ENCODE measurements at places on chromosomes 5 and 9. TPM values are rescaled to one million over a fixed set of nuclear protein-coding genes. Genes with fewer than 3 reads are reported as not detected.

The PTPDC1 gene
- polyA plus RNA-seq: 15.7 TPM

The CARD19 gene
- polyA plus RNA-seq: 27.1 TPM

DNA sequence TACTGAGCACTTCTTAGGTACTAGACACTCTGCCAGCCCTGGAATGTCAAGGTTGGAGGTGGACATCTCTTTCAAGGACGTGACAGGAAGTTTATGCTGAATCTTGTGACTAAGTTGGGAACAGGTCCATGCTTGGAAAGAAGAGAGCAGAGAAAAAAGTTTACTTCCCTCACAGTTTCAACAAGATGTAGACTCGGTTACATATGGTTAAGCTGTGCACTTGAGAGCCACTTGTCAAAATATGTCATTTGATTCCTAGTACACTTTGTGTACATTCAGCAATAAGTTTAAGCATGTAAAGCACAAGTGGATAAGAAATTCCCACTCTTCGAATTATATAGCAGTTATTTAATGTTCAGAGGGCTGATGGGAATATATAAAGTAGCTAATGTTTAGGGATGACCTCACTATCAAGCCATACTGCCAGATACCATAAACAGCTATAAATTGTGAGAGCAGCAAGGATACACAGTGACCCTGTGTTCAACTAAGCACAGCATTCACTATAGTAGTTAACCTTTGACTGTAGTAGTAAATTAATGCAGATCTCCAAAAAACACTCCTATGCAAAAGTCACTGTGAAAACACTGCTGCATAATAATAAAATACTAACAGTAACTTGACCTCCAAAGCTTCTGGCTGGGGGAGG is 1944.6 kb upstream of the WWC1 start:
- no peak for DNase-seq

- DNase-seq: no peak
Measured at GRCh38 chr5:97499605-97500004, 316.6 kb upstream of the RIOK2 start.

The SHROOM1 gene
- 8.3 TPM for polyA plus RNA-seq

DNA sequence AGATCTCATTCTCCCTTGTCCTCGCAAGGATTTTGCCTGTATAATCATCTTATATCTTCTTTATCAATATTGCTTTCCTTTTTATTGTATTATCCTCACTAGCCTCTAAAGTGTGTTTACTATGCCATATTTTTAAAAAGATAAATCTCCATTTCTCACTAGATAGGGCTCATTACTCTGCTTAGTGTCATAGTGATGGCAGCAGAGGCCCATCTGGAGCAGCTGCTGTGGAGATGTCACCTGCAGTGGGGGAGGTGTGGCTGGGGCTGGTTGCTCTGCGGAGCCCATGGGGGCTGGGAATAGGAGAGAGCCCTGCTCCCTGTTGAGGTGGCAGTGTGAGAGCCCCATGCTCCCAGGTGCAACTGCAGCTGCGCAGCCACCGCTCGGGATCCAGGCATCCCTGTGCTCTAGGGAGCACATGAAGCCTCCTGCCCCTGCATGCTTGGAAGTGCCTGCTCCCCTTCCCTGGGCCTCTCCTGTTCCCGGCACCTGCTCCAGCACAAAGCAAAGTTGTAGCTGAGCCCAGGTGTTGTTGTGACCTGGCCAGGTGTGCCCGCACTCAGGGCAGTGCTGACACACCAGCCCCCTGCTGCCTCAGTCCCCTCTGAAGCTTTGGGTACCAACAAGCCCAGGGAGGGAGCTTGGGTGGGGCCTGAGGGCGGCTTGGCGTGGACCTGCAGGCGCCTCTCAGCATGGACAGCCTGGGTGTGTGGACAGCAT is 144.6 kb upstream of the MRPS30 start:
- no peak for DNase-seq

- DNase-seq: no peak
Measured at GRCh38 chr5:179368806-179369529, 23.7 kb upstream of the ADAMTS2 start.

DNA sequence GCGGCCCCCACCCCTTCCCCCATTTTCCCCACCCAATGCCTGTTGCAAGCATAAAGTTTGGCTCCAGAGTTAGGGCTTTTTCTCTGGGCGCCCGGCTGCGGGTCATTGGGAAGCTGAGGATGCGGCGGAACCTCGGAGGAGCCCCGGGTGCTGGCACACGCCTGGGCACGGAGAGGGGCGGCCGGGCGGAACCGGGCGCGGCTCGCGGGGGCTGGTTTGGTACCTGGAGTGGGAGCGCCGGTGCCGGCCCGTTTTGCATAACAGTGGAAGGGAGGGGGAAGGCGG is 1.2 kb downstream of the PPARGC1B start:
- DNase-seq: no peak

GRCh38 chr9:109224751-109225150 is 57.7 kb upstream of the FRRS1L start:
- DNase-seq: no peak

DNA sequence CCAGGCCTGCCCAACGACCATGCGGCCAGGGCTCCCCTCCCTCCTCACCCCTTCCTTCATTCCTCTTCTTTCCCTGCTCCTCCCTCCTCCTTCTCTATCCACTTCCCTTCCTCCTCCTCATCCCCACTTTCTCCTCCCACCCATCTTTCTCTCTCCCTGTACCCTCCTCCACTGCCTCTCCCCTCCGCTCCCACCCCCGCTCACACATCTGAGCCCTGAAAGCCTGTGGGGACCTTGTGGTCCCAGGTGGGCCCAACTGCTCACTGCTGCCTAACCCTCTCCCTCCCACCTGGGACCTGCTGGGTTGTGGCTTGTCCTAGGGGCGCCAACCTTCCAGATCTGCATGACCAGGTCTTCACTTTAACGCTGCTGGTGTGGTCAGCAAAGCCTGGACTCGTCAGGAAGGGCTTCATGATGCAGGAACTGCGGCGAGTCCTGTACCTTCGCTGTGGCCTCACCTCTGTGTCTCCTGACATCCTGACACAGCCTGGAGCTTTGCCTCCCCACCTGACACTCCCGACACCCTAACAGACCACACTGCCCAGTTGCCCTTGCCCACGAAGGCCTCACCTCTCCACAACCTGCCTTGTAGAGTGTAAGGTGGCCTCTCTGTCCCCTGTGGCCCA is 34.6 kb downstream of the C5orf15 start:
- DNase-seq: no peak

DNA sequence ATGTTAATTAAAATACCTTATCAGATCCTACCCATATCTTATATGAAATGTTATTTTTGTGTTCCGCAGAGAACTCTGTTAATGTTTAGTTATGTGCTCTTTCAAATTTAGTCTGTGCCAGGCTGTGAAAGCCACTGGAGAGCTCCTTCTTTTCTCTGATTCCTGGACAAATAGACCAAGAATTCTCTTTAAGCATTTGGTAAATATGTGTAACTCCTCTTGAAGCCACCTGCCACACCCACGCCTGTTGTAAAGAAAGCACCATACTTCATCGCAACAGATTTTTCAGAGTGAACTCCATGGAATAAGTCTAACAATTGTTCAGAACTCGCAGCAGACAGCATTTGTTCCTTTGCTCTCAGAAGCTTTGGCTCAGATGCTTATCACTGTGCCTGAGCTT is 301.1 kb downstream of the FAM170A start:
- DNase-seq: no peak
